ENCODE measurements at places on chromosomes 7 and 10.

DNA sequence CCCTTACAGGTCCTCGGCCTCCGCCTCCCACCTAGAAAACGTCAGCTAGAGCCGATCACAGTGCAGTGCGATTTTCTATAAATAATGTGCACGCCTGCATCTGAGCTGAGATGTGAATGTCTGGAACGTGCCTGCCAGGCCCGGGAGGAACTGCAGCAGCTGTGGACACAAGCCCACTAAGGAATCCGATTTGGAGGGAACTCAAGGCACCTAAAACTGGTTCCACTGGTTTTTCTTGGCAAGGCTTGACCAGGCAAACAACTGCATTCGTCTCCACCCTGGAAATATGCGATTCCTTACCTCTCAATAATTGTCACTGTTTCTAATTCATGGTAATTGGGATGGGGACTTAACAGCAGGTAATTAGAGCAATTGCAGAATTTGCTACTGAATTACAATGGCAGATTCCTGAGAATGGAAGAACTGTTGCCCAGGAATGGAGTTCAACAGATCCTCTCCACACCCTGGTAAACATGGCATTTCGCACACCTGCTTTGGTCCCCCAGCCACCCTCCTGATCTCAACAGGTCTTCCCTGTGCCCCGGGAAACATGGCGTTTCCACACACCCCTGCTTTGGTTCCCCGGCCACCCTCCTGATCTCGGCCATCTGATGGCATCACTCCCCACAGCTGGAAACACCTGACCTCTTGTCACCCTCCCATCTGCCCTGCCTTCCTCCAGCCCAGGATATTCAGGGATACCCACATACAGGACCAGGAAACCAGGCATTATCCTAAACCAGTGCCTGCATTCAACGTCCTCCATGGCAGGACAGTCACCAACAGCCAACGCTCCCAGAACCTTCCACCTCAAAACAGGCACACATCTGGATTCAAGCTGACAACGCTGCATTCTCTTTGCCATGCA, 76.0 kb downstream of the DIP2C start:
- DNase-seq: no peak

DNA sequence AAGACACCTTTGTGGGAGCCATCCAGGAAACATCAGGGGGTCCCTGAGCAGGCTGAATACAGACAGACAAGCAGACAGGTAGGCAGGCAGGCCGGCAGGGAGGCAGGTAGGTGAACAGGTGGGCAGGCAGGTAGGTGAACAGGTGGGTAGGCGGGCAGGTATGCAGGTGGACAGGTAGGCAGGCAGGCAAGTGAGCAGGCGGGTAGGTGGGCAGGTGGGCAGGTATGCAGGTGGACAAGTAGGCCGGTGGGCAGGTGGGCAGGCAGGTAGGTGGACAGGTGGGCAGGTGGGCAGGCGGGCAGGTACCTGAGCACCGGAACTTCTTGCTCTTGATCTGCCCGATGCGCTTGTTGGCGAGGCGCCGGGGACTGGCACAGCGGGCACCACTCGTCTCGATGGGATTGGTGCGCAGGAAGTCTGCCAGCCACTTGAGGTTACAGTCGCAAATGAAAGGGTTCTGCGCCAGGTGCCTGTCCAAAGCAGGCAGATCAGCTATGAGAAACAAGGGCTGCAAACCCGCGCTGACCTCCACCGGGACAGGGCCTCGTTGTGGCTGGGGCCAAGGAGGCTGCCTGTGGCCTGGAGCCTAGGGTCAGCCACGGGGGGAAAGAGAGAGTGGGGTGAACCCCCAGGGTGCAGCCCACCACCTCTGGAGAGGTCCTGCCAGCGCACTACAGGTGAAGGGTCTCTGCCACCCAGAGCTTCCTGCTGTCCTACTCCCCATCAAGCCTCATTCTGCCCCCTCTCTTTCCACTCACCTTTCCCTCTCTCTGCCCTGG, 136.9 kb downstream of the SLIT1 start:
- DNase-seq: no peak

DNA sequence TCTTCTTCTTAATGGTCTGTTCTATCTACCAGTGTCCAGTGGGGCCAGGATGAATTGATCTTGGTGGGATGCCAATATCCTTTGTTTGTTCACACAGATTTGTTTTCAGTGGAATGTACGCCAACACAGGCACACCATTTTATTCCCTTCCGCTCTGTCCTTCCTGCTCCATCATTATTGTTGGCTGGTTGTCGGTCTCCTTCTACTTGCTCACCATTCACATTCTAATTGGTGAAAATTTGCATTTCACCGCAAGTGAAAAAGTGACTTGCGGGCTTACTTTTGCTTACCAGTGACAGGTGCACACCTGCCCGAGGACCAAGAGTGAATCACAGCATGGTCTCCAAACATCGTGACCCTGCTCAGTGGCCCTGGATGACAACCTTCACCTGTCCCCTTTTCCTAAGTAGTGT, 148.3 kb downstream of the NOC3L start:
- DNase-seq: no peak

DNA sequence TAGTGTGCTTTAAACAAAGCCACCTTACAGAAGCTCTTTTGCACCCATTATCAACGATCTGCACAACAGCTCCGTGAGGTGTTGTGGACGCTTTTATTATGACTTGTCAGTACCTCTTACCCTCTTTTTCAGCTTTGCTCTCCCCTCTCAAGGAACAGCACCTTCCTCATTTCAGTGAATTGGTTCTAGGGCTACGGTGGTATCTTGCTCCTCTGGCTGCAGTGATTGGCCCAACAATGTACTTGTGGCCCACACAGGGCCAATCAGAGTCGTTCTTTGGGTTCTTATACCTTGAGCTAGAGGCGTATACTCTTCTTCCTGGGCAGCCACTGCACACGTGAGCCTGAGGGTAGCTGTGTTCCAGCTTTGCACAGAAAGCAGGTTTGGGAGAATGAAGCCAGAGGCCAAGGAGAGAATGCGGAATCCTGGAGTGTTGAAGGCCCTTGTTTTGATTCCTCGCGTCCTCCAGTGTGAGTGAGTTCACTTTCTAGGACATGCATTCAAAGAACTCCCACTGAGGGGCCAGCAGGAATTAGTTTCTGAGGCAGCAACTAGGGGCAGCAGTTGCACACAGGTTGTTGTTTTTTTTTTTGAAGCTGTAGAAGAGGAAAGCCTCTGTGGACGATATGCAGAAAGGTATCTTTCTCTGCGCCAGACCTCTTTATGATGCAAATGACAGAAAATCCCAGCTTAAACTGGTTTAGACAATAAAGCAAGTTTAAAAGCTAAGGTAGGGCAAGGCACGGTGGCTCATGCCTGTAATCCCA, 49.8 kb upstream of the PDZD8 start:
- DNase-seq: no peak

DNA sequence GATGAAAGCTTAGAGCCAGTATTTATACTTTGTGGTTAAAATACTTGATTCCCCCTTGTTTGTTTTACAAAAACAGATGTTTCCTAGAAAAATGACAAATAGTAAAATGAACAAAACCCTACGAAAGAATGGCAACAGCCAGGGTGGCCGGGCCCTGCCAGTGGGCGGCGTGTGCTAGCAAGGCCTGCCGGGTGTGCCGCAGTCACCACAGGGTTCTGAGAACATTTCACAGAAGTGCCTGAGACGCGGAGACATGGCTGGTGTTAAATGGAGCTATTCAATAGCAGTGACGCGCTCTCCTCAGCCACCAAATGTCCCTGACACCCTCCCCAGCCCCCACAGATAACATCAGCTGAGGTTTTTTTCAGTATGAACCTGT, 14.5 kb downstream of the GPR146 start:
- DNase-seq: peak; percentile 41
